ENCODE measurements at places on chromosomes 2 and 18.

- DNase-seq, result no peak
Observed at GRCh38 chr2:33116799-33117198, 170.0 kb downstream of the LTBP1 start.

DNA sequence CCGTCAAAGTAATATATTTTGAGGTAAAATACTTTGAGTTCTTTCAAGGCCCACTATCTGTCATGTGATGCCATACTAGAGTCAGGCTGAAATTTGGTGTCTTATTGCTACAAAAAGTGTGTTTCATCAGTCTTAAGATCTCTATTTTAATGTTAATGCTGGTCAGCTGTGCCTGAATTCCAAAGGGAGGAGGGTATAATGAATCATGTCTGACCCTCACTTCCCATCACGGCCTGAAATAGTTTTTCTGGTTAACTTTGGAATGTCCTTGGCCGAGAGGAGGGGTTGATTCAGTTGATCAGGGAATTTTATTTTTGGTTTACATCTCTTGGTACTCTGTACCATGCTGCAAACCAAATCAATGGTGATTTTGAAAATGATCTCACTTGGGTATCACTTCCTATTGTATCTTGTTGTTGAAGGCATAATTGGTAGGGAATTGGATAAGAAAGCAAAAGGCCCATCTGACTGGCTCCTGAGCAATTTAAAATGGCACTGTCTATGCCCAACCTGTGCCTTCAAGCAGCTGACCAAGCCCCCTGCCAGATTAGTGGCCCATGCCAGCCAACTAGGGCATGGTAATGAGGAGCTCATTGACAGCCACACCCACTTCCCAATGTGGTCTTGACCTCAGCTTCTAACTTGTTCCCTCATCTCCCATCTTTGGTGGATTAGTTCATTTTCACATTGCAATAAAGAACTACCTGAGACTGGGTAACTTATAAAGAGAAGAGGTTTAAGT, 6.1 kb upstream of the SLC35F5 start:
- DNase-seq, result no peak

DNA sequence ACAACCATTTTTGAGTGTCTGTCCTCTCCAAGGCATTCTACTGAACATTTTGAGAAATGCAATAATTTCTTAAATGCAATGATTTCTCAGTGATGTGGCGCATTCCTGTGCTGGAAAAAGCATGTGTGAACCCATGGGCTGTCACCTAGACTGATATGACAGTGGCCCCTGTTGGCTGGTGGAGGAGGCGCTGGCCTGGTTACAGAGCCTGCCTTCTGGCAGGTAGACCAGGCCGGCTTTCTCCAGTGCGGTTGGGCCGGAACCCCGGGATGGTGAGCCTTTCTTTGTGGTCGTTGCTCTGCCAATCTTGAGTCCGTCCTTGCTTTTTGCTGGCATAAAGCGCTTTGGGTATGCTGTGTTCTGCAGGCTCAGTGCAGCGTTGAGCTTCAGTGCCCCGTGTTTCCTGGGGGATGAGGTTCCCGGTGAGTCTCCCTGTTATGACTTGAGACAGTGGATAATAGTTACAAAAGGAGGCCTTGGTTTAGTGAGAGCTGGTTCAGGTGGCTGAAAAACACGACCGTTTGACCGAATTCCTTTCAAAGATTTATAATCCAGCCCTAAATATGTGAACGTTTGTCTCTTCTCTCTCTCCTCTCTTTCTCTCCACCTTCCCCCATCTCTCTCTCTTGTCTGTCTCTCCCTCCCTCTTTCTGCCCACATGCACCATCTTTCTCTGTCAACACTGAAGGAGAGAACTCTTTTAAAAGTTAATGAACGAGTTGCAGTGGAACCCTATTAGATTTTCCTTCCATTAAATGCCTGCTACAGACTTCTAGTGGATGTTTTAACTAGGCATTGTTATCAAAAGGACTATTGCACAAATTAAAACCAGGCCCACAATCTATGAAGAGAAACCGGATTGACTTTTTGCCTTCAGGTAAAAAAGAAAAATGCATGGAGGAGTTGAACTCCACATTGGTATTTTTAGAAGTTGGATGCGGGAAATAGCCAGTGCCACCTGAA, 34.0 kb downstream of the TSHZ1 start:
- DNase-seq, result no peak

DNA sequence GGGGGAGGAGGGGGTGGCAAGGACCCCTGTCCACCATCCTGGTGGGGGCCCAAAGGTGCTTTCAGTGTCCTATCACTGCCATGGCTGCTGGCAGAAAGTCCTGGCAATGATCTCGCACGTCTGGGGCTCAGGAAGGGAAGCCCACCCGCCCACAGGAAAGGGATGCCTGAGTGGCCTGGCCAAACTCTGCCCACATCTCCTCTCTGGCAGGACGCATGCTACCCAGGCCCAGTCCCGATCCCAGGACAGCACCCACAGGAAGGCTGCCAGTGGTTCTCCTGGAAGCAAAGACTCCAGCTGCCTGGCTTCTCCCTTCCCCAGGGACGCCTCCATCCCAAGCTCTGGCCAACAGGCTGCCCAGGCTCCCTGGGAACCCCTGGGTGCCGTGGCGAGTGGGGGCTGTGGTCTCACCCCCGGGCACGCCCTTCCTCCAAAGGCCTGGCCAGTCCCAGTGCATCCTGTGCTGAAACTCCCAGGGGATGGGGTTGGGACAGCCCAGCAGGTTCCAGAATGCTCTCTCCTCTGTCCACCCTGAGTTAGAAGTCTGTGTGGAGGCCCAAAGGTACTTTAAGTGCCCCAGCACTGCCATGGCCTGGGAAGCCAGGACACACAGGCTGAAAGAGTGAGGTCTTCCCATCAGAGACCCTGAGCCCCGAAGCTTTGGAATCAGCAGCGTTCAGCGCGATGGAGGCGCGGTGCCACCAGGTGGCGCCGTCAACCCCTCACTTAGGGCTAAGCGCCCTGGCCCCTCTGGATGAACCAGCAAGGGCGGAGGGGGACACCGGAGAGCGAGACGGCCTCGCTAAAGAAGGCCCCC, 29.8 kb upstream of the TAF1B start:
- peak; percentile 9 for DNase-seq

GRCh38 chr2:60116161-60116875, 437.1 kb downstream of the BCL11A start:
- DNase-seq, result no peak

DNA sequence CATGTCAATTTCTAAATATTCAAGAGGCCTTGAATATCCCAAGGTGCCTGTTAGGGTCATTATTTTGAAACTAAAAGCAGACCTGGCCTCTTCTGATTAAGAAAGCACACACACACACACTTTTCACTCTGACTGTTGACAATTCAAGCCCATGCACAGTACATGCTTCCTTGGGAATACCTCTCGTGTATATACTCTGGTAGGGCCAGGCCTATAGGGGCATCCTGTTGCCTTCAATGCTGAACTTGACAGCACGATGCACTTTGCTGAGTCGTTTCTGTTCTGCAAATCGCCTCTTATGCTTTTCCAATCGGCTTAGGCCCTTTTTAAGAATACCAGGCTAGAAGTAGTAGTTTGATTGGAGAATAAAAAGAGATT, 40.6 kb downstream of the IWS1 start:
- no peak for DNase-seq

Measured in NCI-H1930 (cell line).